H54 (cell line): ENCODE measurements at places on chromosomes 16 and 17.

DNA sequence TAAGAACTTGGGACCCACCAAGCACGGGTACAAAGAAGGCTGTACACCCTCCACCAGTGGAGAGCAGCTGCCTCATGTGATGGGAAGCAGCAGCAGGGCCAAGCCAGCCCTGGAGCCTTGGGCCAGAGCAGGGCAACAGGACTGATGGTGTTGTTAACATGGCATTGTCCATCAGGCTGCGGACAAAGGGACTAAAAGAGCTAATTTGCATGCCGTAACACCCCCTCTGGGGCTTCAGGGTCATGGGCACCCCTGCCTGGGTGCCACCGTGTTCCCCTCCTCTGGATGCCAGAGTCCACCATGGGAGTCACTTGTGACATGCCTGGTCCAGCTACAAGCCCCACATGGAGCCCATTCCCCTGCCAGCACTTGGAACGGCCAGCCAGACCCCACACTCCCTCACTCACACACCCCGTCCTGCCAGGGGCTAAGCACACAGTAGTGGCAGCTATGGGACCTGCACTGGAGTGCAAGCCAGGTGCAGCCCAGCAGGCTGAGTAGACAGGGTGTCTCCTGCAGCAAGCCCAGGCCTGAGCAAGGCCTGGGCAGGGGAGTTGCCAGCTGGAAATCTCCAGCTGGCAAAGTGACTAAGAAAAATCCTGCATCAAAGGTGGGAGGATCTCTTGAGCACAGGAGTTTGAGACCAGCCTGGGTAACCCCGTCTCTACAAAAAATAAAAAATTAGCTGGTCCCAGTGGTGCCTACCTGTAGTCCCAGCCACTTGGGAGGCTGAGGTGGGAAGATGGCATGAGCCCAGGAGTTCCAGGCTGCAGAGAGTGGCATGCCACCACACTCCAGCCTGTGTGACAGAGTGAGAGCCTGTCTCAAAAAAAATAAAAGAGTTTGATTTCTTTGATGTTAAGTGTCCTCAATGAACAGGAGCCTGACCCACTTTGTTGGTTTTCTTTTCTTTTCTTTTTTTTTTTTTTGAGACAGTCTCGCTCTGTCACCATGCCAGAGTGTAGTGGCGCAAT is 33.7 kb downstream of the NOL11 start:
- no peak for DNase-seq

DNA sequence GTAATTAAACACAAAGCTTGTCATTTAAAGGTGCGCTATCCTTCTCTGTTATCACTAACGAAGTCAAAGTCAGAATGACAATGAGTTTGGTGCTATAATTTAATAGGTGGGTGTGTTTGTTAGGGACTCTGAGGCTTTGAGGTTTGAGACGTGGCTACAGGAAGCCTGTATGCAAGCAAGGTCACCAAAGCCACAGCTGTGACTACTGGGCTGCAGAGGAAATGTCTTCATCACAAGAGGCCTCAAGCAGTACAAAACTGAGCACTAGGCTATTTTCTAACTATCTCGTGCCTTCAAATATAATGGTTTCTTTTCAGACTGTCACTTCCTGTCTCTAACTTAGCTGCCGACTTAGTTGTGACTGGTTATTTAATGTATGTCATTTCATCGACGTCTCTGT is 141.2 kb downstream of the AATF start:
- no peak for DNase-seq

- peak; percentile 1 for DNase-seq
Measured at GRCh38 chr17:29958947-29959657, 17.7 kb downstream of the EFCAB5 start.

DNA sequence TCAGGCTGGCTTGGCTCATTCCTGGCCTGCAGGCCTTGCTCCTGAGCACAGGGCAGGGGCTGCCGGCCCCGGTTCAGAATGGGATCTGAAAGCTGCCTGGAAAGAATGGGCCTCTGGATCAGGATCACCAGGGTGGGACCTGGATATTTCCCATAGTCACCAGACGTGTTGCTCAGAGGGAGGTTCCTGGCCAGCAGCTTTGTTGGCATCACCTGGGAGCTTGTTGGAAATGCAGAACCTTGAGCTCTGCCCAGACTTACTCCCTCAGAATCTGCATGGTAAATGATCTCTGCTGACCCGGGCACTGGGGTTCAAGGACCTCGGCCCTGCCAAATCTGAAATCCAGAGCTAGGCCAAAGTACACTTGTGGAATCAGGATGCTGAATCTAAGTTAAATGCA is 29.5 kb upstream of the MED9 start:
- DNase-seq = no peak

DNA sequence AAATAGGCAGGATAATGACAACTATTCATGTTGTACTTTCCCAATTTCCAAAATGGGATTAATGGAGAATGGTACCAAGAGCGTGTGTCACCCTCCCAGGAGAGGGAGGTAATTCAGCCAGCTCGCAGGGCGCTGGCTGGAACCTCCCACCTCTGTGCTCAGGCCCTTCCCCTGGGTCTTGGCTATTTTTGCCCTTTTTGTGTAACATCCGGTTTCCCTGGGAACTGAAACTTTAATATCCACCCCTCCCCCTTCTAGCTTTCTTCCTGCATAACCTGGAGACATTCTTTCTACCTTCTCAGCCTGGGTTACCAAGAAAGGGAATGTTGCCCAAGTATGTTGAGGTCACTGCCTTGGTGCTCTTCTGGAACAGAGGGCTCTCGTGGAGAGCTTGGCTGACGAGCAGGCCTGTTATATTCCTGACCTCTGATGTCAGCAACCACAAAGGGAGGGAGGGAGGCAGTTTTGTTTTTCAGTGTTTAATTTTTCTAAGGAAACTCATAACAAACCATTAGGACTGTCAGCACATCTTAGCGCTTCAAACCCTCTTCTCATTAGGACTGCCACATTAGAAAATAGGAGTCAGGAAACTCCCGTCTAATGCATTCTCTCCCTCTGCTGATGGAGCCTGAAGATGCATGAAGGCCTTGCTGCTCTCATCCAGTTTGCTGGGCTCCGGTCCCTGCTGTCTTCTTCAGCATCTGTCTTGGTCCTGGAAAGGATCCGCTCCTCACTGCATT is 25.6 kb downstream of the ITGB3 start:
- DNase-seq = peak; percentile 81

- DNase-seq = no peak
Measured at GRCh38 chr17:34723875-34724274, 144.5 kb downstream of the TMEM132E start.

GRCh38 chr16:18783430-18784341 is 6.4 kb downstream of the RPS15A start:
- no peak for DNase-seq

DNA sequence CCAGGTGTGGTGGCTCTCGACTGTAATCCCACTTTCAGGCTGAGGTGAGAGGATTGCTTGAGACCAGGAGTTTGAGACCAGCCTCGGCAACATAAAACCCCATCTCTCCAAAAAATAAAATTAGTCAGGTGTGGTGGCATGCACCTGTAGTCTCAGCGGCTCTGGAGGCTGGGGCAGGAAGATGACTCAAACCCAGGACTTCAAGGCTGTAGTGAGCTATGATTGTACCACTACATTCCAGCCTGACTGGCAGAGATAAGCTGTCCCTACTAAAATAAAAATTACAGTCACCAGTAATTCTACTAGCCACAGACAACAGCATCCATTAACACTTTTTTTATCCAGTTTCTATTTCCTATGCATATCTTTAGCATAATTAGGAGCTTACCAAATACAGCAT is 176.3 kb downstream of the CPPED1 start:
- DNase-seq = no peak
